ENCODE measurements at places on chromosomes 6 and 20.

- no peak overlapping the region for H3K4me3 ChIP-seq
- H3K27me3 ChIP-seq, result no peaks in the 10 kb centered on the region
- peak; percentile 40 for DNase-seq
- H3K36me3 ChIP-seq, result peaks cover 24% of the 10 kb centered on the region
- peak overlapping the region; percentile 29 for H3K27ac ChIP-seq
- H3K4me1 ChIP-seq, result peaks cover 12% of the 10 kb centered on the region
These were observed 56.3 kb downstream of the EZR start for GRCh38 chr6:158762787-158763433.

GRCh38 chr6:100404051-100404450 is 60.7 kb downstream of the SIM1 start:
- no peak overlapping the region for H3K27ac ChIP-seq
- no peak overlapping the region for H3K4me3 ChIP-seq
- no peak for DNase-seq
- no peaks in the 10 kb centered on the region for H3K4me1 ChIP-seq
- no peaks in the 10 kb centered on the region for H3K36me3 ChIP-seq
- H3K27me3 ChIP-seq, result no peaks in the 10 kb centered on the region

DNA sequence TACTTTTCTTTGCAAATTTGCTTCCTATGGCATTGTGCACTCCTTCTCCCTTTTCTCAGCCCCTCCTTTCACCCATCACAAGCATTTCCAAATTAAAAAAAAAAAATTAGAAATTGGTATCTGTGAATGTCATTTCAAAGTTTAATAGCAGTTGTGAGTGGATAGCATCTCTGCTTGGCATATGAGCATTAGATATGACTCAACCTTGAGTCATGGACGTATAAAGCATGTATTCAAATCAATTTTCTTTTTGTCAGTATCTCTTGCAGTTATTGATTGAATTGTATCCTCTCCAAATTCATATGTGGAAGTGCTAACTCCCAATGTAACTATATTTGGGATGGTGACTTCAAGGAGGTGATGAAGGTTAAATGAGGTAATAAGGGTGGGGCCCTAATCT is 60.1 kb upstream of the MAP3K7 start:
- no peaks in the 10 kb centered on the region for H3K27me3 ChIP-seq
- no peaks in the 10 kb centered on the region for H3K4me1 ChIP-seq
- no peak overlapping the region for H3K27ac ChIP-seq
- no peak for DNase-seq

- peaks cover 18% of the 10 kb centered on the region for H3K36me3 ChIP-seq
- no peak overlapping the region for H3K4me3 ChIP-seq
- H3K27ac ChIP-seq, result no peak overlapping the region
- no peaks in the 10 kb centered on the region for H3K27me3 ChIP-seq
- peak; percentile 10 for DNase-seq
These were observed 350.8 kb downstream of the RNGTT start for GRCh38 chr6:88612631-88613030.

DNA sequence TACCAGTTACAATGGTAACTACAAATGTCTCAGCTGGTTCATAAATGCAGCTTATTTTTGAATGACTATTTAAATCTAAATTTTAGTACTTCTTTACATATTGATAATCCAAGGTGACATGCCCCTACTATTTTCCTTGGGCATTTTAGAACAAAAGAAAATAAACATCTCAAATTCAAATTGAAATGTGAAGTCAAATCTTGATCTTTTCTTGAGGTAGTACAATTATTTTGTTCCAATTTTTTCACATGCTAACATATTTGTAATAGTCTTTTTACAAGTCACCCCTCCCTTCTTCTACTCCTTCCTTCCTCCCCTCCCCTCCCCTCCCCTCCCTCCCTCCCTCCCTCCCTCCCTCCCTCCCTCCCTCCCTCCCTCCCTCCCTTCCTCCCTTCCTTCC is 370.1 kb upstream of the MMS22L start:
- H3K4me1 ChIP-seq, result no peaks in the 10 kb centered on the region
- H3K36me3 ChIP-seq, result no peaks in the 10 kb centered on the region
- DNase-seq, result no peak
- no peaks in the 10 kb centered on the region for H3K27me3 ChIP-seq
- H3K27ac ChIP-seq, result no peak overlapping the region

DNA sequence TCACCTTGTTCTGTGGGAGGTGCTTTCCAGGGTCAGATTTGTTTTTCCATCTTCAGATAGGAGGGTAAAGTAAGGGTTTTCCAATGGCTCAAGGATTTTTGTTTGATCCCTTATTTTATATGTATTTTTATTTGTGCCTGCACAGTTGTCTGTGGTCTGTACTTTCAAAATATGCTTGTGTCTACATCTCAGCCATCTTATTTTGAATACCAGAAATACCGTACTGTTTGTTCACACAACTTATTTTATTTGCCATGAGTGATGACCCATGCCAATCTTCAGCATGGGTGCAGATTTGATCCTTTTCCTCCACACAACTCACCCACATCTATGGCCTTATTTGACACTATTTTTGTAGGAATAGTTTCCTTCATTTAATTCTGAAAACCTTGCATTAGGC is 72.2 kb upstream of the PTCHD4 start:
- no peaks in the 10 kb centered on the region for H3K36me3 ChIP-seq
- H3K27ac ChIP-seq, result no peak overlapping the region
- H3K27me3 ChIP-seq, result no peaks in the 10 kb centered on the region
- H3K4me3 ChIP-seq, result no peak overlapping the region
- no peaks in the 10 kb centered on the region for H3K4me1 ChIP-seq
- DNase-seq, result no peak

DNA sequence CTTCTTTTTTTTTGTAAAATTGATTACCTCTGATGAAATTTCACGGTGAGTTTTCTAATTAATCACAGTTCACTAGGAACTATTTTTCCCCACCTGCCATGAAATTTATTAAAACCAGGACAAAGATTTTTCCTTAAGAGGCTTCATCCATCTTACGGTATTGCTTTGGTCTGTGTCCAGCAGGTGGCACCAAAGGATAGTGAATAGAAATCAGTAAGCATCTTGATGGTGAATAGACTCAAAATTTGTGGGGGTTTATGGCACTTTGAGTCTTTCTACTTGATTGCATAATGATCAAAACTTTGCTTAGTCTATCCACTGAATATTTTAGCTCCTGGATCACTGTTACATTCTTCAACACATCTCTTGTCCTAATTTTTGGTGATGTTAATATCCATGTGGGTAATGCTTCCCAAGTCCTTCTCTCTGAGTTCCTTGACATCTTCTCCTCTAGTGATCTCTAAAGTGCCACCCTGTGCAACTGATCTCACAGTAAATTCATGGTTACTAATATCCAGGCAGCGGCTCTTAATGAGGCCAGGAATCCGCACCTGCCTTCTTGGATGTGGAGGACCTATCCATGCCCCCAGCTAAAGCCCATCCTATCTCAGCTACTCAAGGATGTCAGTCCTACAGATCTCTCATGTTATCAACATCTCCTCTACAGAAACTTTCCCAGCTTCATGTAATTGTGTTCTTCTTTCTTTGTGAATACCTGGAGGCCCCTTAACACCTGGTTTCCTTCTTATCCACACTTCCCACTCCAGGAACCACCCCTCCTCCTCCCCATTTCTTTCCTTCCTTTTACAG is 54.5 kb downstream of the STMND1 start:
- H3K4me3 ChIP-seq, result no peak overlapping the region
- H3K36me3 ChIP-seq, result no peaks in the 10 kb centered on the region
- no peaks in the 10 kb centered on the region for H3K4me1 ChIP-seq
- no peaks in the 10 kb centered on the region for H3K27me3 ChIP-seq
- peak; percentile 72 for DNase-seq
- H3K27ac ChIP-seq, result no peak overlapping the region

DNA sequence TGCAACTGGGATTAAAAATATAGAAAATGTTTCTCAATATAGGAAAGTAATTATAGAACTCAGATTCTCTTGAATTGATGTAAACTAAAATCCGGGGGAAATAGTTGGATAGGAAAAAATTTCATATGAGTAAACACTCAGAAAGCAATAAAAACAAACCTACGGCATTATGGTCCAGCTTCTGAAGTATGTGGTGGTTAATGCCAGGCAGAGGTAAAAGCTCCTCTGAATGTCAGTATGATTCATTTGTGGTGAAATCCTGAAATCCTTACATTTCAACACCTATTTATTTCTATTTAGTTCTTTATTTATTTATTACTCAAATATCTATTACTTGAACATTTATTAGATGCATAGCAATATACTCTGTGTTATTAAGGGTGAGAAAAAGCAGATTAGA is 145.1 kb downstream of the RIMS1 start:
- no peaks in the 10 kb centered on the region for H3K27me3 ChIP-seq
- no peak overlapping the region for H3K27ac ChIP-seq
- no peaks in the 10 kb centered on the region for H3K36me3 ChIP-seq
- H3K4me1 ChIP-seq, result no peaks in the 10 kb centered on the region

DNA sequence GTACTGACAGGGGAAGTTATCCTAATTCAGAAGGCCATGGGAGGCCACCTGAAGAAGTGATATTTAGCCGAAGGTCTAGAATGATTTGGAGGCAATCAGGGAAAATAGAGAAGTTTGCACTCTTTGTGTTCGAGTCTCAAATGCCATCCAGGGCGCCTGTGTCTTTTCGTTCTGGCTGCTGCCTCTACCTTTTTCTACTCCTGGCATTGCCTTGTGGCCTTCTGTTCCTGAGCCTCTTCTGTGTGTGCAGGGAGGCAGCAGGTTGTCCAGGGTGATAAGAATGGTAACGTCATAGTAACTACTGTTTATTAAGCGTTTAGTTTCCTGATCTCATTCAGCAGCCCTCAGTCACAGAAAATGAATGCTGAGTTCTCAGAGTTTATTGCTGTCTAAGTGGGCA is 252.1 kb downstream of the FARS2 start:
- no peaks in the 10 kb centered on the region for H3K36me3 ChIP-seq
- no peak overlapping the region for H3K4me3 ChIP-seq
- H3K27me3 ChIP-seq, result no peaks in the 10 kb centered on the region
- no peaks in the 10 kb centered on the region for H3K4me1 ChIP-seq

GRCh38 chr20:41224281-41224680 is 86.9 kb downstream of the PLCG1 start:
- DNase-seq, result no peak
- H3K27me3 ChIP-seq, result no peaks in the 10 kb centered on the region
- H3K36me3 ChIP-seq, result no peaks in the 10 kb centered on the region
- H3K4me1 ChIP-seq, result peaks cover 34% of the 10 kb centered on the region
- H3K4me3 ChIP-seq, result no peak overlapping the region

GRCh38 chr20:46903256-46903655 is 8.6 kb downstream of the EYA2 start:
- H3K4me3 ChIP-seq, result no peak overlapping the region
- DNase-seq, result no peak
- H3K27me3 ChIP-seq, result no peaks in the 10 kb centered on the region
- H3K4me1 ChIP-seq, result no peaks in the 10 kb centered on the region
- H3K36me3 ChIP-seq, result no peaks in the 10 kb centered on the region
- H3K27ac ChIP-seq, result no peak overlapping the region

- H3K4me1 ChIP-seq, result no peaks in the 10 kb centered on the region
- no peak for DNase-seq
- no peaks in the 10 kb centered on the region for H3K27me3 ChIP-seq
These were observed 43.5 kb upstream of the PLN start for GRCh38 chr6:118504611-118505010.

DNA sequence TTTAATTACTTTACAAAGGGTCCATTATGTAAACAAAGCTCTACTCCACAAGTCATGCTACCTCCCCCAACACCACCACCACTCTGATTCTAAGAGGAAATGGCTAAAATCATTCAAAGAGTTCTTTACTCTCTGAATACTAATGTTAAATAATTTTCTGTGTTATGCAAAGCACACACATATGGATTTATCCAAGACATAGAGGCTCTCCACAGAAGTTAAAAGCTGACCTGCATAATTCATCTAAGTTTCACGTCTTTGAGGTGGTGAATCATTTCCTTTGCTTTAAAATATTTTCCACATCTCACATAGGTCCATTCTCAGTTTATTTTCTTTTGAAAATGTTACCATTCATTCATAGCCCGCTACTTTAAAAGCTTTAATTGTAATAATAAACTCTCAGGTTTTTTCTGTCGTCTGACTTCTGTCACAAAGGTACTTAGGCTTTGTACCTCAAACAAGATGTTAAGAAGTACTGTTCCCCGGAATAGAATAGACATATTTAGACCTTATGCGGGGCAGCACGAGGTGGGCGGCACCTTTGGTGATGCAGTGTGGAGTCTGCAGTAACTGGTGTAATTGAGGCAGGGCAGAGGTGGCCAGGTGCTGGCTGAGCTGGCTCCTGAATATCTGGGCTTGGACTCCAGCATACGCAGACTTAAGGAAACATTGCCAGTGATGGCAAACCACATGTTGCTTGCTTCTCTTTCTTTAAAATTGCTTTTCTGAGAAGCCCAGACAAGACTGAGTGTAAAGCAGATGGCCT is 55.8 kb downstream of the KIF6 start:
- no peak for DNase-seq
- no peak overlapping the region for H3K27ac ChIP-seq
- H3K4me3 ChIP-seq, result no peak overlapping the region
- no peaks in the 10 kb centered on the region for H3K36me3 ChIP-seq
- H3K27me3 ChIP-seq, result no peaks in the 10 kb centered on the region

DNA sequence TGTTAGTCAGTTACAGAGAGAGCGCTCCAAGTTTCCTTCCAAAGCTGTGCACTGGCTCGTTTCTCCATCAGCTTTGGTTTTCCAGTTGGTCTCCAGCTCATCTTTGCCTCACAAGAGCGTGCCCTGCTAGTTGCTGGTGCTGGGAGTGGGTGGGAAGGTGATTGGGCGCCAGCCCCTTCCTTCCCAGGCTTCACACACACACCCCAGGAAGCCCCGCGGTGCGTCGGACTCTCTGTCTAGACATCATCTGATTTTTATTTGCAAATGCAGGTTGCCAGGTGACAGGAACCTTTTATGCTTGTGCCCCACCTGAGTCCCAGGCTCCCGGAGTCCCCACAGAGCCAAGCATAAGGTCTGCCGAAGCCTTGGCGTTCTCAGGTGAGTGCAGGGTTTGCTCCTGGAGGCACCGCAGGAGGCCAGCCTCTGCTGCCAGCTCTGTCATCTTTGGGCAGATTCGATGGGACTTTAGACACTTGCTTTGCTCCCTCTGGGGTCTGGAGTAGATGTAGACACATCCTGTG is 7.1 kb downstream of the IRF4 start:
- peaks cover 2% of the 10 kb centered on the region for H3K4me1 ChIP-seq
- H3K27ac ChIP-seq, result no peak overlapping the region
- no peaks in the 10 kb centered on the region for H3K36me3 ChIP-seq
- H3K4me3 ChIP-seq, result no peak overlapping the region
- H3K27me3 ChIP-seq, result peaks cover 2% of the 10 kb centered on the region

GRCh38 chr6:116876635-116877611 is at the start of gene RFX6:
Gene RFX6, plus strand, starts transcription at chr6:116877242. Its CDS starts 34 bp downstream, at chr6:116877276.
- no peak within 1 kb of the TSS for H3K27ac ChIP-seq
- H3K27me3 ChIP-seq, result no peaks in the 10 kb centered on the region
- no peaks in the 10 kb centered on the region for H3K36me3 ChIP-seq
- peak; percentile 55 for DNase-seq

GRCh38 chr6:25130518-25130917 is 148.7 kb upstream of the CARMIL1 start:
- no peaks in the 10 kb centered on the region for H3K36me3 ChIP-seq
- no peaks in the 10 kb centered on the region for H3K4me1 ChIP-seq
- no peak for DNase-seq
- H3K4me3 ChIP-seq, result no peak overlapping the region
